Activated CD4-positive, alpha-beta T cell treated with anti-CD3 and anti-CD28 coated beads, Interleukin-2, amount 50 U/mL, for 48 hours (primary cell): ENCODE measurements at places on chromosomes 13 and 19.
A peak's percentile ranks its signal among the peaks of the same experiment; 100 is the strongest.

- DNase-seq = no peak
Measured at GRCh38 chr13:30052120-30052519, 201.7 kb upstream of the UBL3 start.

- no peak for DNase-seq
Measured at GRCh38 chr13:81442904-81443303, 1102.0 kb upstream of the SPRY2 start.

- no peak for DNase-seq
Measured at GRCh38 chr13:26021956-26022355, 29.9 kb downstream of the SHISA2 start.

- no peak for DNase-seq
Measured at GRCh38 chr13:26980099-26981031, 191.2 kb downstream of the USP12 start.

GRCh38 chr19:33910922-33911321, 114.3 kb downstream of the KCTD15 start:
- DNase-seq = no peak

DNA sequence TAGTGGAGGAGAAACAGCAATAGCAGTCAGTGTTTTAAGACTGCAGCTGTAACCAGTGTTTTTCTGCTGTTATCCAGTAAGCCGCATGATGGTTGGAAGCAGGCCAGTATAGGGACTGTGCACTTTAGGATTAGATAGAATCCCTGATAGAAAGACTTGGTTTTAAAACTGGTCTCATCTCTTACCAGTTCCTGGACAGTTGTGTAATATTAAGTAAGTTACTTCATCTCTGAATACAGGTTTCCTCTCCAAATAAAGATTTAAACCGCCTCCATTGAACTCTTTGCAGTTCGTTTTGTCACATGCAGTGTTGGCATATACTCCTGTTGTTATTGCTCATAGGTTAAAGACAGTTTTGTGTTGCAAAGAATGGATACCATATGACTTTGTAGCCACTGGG, 25.6 kb downstream of the URI1 start:
- no peak for DNase-seq

DNA sequence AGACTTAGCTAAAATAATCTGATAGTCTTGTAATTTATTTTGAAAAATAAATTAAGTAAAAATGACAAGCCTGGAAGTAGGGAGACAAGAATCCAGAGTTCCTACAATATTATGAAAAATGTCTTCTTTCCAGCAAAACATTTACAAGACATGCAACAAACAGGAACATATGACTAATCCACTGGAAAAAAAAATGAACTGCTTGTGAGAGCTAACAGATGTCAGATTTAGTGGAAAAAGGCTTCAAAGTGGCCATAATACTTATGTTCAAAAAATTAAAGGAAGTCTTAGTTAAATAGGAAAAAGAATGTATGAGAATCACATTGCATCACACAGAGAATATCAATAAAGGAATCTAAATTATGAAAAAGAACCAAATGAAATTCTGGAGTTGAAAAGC, 2082.0 kb upstream of the PCDH20 start:
- no peak for DNase-seq

DNA sequence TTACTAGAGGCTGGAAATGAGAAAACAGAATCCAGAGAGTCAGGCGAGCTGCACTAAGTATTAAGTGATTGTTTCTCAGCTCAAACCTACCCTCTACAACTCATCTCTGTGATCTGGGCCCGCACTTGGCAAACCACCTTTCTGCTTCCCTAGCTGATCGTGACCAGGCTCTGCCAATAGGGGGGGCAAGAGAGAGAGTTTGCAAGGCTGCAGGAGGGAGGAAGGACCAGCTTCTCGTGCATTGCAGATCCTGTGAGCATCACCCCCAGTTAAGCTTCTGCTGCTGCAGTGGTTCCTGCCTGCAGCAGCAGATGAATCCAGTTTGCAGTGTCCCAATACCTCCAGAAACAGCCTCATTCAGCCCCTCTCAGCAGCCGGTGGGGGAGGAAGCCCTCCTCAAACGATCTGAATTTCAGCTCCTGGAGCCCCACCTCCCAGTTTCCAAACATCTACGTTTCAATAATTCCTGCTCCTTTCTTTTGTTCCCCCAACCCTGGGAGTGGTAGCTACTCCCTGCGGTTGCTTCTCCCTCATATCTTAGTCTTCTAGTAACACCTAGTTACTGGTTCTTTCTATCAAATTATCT, 20.0 kb downstream of the XRCC1 start:
- peak; percentile 89 for DNase-seq

DNA sequence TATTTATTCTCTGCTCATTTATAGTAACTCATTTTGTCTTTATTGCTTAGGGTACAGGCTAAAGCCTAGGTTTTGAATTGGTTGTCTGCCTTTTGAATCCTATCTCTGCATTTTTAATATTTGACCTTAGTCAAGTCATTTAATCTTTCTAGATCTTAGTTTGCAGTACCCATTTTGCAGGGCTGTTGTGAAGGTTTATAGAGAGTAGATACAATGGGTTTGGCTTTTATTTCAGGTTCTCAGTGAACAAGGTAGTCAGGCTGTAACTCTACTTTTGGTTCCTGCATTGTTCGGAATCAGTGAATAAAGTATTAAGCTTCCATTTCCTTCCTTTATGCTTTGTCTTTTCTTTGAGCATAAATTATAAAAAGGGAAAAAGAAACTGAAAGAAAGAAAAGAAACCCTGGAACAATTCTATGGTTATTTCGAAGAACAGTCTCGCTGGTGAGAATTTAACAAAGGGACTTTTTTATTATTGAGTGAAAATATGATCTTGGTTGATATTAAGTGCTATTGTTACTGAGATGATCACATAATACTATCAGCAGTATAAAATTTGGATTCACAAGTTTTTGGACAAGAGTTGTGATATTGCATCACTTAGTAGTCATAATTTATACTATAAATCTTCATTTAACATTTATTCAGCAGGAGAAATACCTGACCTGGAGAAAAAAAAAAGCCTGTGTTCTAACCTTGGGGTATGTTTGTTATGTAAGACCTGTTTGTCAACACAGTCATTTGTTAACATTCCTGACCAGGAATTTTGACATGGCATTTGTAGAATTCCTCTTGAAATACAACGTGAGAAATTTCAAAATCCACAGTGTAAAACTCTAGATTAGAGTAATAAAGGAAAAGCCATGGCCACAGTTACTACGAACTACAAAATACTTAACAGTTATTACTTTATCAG, 91.3 kb downstream of the ZMYM2 start:
- DNase-seq = no peak

DNA sequence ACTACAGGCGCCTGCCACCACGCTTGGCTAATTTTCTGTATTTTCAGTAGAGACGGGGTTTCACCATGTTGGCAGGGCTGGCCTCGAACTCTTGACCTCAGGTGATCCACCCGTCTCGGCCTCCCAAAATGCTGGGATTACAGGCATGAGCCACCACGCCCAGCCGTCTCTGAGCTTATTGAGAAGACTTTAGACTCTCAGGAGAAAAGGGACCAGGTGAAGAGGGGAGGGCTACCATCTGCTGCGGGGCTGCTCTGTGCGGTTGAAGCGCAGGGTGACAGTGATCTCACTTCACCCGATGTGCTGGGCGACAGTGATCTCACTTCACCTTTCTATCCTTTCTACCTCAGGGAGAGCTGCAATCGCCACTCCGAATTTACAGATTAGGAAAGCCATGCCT, 25.3 kb downstream of the PDCD5 start:
- DNase-seq = no peak

DNA sequence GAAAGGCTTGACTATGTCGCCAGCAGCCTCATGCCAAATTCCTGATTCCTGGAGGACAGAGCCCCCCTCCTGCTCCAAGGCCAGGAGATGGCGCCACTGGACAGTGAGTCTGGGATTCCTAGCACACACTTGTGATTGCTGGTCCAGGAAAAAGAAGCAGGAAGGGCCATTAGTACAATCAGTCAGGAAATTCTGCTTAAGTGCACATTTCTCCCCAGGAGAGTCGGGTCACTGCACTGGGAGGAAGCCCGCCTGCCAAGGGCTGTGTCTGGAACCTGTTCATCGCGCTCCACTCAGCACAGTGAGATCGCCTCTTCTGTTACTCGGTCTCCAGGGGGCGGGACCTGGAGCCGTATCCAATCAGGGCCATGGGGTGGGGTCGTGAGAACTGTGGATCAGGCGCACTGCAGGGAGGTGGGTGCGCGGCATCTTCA, 65.1 kb downstream of the ZNF823 start:
- peak; percentile 54 for DNase-seq

- no peak for DNase-seq
Measured at GRCh38 chr13:27008733-27009132, 162.9 kb downstream of the USP12 start.

DNA sequence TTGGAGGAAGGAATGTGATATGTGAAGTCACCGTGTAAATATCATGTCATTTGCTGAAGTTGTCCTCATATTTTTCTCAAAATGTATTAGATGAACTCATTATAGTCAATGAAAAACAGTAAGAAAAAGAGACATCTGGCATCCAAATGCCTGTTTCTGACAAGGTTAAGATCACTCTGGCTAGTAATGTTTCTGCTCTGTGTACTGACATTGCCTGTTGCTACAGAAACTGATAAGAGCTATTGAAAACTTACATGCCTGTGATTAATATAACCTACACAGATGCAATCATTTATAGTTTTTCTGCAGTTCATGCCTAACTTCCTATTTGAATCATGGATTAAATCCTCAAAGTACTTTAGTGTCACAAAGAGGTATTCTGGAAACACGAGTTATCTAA, 249.8 kb downstream of the NBEA start:
- DNase-seq = no peak

DNA sequence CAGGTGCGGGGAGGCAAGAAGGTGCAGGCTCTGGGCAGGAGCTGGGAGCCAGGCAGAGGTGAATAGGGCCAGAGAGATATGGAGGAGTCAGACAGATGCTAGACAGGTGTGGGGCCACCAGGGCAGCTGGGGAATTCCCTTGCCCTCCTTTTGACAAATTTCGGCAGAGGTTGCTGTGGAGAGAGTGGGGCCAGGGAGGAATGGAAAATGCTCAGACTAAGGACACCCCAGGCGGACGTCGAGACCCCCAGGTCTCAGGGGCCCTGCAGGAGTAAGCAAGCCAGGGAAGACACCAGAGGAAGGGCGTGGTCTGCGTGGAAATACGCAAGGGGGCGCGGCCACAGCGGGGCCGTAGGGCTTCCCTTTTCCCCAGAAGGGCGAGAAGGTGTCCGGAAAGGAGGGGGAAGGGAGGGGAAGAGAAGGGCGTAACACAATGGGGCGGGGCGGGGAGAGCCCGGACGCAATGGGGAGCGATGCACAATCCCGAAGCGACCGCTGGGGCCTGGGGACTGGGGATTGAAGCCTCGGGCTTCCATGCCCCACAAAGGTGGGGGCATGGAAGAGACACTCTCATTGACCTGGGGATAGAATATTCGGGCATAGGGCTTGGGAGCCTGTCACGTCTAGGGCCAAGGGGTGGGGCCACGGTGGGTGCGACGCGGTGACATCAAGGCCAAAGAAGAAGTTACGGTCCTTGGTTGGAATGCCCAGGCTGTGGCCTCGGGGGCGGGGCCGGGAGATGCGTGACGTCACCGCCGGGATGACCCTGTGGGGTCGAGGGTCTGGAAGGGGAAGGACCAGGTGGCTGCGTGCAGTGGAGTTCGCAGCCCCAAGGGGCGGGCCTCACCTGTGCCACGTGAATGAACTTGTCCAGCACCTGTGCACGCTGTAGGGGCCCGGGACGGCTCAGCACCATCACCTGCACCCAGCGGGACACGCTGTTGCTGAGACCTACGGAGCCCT, 8.2 kb downstream of the RASGRP4 start:
- peak; percentile 82 for DNase-seq

GRCh38 chr13:51764184-51765141, 39.5 kb downstream of the DHRS12 start:
- DNase-seq = peak; percentile 66

GRCh38 chr13:106602178-106602577, 34.2 kb upstream of the ARGLU1 start:
- DNase-seq = no peak

- no peak for DNase-seq
Measured at GRCh38 chr13:46893221-46893740, 3.6 kb downstream of the HTR2A start.

- no peak for DNase-seq
Measured at GRCh38 chr13:27634791-27635190, 13.1 kb downstream of the POLR1D start.

DNA sequence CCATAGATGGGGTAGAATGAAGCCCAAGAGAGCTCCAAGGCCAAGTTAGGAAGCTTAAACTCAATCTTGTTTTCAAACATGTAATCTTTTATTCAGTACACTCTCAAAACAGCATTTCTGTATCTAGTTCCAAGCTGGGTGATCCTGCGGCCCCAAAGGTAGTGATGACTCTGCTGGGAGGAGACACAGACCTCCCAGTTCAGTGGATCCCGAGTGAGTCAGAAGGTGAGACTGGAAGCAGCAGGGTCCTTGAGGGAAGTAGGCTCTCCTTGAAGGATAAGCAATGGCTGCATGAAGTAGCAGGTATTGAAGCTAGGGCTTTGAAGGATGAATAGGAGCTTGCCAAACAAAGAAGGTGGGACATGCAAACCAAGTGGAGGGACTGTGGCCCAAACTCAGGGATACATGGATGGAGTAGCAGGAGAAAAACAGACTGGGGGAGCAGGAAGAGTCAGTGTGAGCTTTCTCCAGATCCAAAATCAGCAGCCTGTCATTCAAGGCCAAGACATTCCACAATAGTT, 9.6 kb downstream of the TINCR start:
- no peak for DNase-seq

DNA sequence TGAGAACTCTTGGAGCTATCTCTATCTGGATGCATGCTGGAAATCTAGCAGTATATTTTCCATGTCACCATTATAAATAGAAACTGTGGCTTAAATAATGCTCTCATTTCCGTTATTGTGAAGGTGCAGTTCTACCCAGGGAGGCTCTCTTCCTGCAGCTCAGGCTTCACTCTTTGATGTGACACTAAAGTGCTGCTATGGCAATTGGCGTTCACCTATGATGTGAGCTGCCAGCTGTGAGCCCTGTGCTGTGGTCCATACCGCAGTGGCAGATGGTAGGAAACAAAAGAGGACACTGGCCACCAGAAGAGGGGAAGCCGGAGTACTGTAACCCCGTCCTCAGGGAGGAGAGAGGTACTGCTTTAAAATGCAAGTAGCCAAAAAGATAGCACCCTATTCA, 40.6 kb upstream of the ZNF681 start:
- DNase-seq = peak; percentile 9

- DNase-seq = no peak
Measured at GRCh38 chr13:30241532-30241931, 65.8 kb downstream of the KATNAL1 start.

- DNase-seq = no peak
Measured at GRCh38 chr13:113649212-113649611, 8.8 kb downstream of the ATP4B start.

GRCh38 chr13:114226088-114226487, 8.6 kb upstream of the CDC16 start:
- no peak for DNase-seq
